ENCODE measurements at places on chromosomes 2 and 18.

DNA sequence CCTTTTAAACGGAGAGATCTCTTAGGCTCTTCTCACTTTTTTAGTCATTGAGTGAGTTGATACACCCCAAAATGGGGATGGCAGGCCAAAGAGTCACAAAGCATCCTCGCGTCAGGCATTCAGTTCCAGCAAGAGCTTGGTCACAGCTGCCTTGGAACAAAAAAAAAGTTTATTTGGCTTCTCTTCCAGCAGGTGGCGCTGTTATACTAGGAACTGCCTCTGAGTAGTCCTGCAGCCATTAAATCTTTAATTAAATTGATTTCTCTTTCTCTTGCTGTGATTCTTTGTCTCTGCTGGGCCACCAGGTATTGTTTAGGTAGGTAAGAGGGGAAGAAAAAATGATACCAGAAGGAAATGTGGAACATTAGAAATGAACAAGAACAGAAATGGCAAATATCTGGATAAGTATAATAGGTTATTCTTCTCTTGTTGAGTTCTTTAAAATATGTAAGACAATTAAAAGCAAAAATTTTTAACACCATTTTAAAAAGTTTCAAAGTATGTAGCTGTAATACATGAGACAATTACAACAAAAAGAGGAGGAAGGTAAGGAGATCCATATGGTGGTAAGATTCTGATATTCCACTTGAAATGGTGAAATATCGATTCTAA is 175.1 kb downstream of the GALNT1 start:
- DNase-seq, result peak; percentile 69

DNA sequence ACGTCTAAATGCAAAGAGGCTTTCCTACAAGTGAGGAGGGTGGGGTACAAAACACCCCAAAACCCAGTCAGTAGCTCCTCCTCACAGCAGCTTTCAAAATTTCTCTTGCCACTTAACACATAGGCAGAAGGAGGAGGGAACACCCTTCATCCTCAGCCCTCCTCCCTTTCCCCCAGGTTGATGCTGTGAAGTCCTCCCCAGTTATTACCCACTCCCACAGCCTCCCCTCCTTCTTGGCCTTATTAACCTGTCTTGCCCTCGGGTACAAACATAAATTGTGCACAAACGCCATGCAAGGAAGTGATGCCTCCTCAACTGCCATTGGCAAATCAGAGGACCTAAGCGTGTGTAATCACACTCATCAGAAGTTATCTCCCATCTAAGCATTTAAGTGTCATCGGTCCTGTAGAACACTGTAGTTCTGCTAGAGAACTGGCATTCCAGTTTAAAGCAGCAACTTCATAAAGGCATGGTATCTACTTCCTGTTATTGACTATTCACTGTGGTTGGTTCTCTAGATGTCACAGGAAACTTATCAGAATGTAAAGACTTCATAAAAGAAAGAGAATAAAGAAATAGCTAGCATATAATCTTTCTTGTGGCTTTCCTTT is at the start of gene DSC1:
TSS of gene DSC1 (minus strand) at position 32 of the 611 bp plus-strand sequence. CDS start 262 bp downstream, outside the sequence.
- no peak for DNase-seq

GRCh38 chr18:63145851-63146555 is 173.6 kb downstream of the BCL2 start:
- DNase-seq, result no peak

- no peak for DNase-seq
Measured at GRCh38 chr18:2856547-2857170, 9.9 kb downstream of the EMILIN2 start.

DNA sequence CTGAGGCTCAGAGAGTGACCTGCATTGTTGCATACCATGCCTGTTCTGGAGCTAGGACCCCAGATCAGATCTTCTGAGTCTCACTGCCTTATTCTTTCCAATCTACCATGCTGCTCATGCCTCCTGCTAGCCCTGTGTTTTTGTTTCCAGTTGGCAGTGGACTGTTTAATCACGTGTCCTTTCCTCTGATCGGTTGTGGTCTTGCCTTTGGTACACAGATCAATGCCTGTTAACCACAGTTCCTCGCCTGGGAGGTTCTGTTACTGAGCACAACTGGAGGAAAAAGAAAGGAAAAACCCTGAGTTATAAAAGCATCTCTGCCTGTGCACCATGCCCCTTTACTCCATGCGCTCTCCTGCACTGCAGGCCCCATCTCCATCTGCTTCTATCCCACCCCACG is 329.1 kb downstream of the SETBP1 start:
- no peak for DNase-seq

Measured in K562 (cell line).